ENCODE measurements at places on chromosomes 2 and 18.

DNA sequence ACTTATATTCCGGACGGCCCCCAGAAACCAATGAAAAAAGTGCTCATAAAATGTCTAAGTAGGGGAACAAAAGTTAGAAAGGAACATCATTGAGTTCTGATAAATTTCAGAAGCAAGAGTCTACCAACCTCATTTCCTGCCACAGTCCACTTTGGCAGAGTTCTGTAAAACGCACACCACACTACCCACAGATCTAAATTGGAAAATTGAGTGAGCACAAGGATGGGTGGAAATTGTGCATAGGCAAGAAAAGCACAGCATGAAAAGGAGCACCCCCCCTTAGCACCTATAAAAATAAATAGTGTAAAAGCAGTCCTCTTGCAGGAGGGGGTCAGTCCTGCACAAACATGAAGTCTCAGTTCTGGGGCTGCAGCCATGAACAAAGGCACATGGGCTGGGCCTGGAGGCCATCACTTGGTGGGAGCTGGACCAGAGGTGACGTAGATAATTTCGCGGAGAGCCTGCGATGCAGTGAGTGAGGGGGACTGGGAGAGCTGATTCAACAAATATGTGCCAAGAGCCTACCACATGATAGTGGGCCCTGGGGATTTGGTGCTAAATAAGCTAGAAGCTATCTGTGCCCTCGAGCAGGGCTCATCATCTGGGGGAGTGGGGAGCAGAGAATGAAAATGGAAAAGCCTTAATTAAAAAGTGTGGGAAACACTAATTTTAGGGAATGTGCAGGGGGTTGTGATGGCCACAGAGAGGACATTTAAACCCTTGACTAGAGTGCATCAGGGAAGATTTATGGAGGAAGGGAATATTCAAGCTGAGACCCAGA is 48.9 kb upstream of the SPP2 start:
- DNase-seq, result no peak

GRCh38 chr2:22991844-22992243 is 393.1 kb upstream of the KLHL29 start:
- DNase-seq, result no peak

GRCh38 chr18:49499046-49499637 is 12.1 kb upstream of the C18orf32 start:
- no peak for DNase-seq

DNA sequence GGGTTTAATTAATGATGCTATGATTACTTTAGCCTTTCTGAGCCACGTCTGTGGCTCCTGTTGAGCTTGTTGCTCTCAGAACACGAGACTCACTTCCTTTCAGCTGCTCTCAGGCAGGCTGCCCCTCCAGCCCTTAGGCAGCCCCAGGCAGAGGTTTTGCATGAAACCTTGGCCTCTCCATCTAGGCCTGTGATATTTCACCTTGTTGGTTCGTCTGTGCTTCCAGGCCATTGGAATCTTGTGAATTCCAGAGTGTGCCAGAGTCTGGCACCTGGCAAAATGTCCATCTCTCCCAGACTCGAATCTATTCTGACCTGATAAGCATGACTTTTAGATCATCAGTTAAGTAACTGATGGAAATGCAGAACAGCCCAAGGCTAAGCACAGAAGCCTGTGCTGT is 254.1 kb downstream of the LOXHD1 start:
- no peak for DNase-seq

DNA sequence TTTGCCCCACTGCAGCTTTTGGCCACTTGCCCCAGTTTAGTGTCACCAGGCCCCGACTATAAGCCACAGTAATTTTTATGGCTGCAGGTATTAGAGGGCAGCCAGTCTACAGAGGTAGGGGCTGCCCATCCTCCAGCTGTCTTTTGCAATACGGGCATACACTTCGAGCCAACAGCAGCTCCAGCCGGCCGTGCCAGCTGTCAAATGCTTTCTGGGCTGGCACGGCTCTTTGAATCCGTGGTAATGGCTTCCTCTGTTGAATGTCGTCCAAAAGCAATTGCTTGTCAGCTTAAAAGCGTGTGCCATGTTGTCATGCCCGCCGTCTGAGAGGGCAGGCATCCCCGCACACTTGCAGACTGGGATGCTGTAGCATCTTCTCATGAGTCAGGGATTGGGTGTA is 41.3 kb downstream of the BCL2L11 start:
- no peak for DNase-seq

- no peak for DNase-seq
Measured at GRCh38 chr2:136357007-136357380, 239.0 kb upstream of the CXCR4 start.

DNA sequence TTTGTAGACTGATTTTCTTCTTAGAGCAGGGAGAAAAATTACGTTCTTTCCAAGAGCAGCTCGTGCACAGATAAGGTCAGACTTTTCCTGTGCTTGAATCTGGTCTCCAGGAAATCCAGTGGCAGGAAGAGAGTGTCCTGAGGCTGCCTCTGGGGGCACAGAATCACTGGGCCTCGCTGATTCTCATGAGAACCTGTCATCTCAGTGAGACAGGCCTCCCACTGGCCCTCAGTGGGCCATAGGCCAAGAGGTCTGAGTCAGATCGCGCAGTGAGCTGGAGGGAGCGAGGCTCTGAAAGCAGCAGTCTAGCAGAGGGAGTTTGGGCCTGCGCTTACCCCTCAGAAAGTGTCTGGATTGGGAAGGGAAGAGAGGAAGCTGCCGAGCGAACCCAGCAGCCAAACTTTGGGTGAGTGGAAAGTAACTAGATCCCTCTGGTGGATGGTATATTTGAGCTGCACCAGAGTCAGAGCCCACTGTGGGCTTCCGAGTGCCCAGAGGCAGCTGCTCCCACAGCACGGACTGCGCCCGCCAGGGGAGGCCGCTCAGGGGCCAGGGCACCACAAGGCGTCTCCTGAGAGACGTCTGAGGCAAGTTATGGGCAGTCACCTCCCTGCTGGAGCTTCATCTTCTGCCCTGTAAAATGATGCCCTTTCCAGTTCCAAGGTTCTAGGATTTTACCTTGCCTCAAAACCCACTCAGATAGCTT is 8.2 kb downstream of the GDF7 start:
- DNase-seq, result no peak

DNA sequence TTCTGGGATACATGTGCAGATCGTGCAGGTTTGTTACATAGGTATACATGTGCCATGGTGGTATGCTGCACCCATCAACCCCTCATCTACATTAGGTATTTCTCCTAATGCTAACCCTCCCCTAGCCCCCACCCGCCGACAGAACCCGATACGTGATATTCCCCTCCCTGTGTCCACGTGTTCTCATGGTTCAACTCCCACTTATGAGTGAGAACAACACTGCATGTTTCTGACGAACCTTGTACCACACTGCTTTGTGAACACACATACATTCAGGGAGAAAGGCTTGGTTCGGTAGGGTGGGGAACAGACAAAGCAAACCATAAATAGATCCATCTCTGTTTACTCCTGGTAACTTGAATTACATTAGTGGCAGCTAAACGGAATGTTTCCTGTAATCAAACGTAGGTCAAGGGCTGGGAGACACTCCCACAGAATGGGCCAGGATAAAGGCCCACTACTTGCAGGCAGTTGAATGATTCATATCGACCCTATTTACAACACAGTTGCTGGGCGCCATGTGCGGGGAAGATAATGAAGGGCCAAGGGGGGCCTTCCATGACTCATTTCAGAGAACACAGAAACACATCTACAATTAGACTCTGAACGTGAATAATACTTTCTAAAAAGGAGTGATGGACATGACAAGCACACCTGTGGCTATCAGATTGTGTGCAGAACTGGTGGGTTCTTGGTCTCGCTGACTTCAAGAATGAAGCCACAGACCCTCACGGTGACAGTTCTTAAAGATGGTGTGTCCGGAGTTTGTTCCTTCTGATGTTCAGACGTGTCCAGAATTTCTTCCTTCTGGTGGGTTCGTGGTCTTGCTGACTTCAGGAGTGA is 56.8 kb upstream of the KIDINS220 start:
- no peak for DNase-seq

DNA sequence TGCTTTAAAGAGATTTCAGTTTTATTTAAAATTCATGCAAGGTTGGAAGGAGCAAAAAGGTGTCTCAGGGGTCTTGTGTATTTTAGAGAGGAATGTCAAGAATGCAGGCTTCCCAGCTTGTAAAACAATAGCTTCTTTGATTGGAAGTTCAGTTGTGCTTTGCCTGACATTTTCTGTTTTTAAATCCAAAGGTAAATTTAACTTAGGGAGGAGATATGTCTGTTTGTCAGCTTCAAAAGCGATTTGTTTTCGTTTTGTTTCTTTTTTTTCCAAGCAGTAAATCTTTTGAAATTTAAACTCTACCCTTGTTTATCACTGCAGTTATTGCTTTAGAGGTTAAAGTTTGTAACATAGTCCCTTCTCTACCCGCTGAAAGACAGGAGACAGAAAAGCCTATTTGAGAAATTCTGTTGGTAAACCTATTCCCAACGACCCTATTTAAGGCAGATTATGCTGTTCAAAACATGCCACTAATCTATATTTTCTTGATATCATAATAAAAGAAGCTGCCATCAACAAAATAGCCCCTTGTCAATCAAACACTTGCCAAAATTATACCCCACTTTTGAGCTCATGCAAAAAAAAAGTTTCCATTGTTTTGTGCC is 639.6 kb downstream of the IRS1 start:
- DNase-seq, result no peak

- no peak for DNase-seq
Measured at GRCh38 chr2:8515864-8516533, 165.9 kb upstream of the ID2 start.

- no peak for DNase-seq
Measured at GRCh38 chr2:210561475-210561874, 5.1 kb downstream of the CPS1 start.

- no peak for DNase-seq
Measured at GRCh38 chr2:225472161-225472560, 72.7 kb downstream of the NYAP2 start.

- no peak for DNase-seq
Measured at GRCh38 chr2:240759459-240759858, 60.6 kb downstream of the KIF1A start.

- DNase-seq, result no peak
Measured at GRCh38 chr2:155692106-155692505, 640.4 kb downstream of the NR4A2 start.

DNA sequence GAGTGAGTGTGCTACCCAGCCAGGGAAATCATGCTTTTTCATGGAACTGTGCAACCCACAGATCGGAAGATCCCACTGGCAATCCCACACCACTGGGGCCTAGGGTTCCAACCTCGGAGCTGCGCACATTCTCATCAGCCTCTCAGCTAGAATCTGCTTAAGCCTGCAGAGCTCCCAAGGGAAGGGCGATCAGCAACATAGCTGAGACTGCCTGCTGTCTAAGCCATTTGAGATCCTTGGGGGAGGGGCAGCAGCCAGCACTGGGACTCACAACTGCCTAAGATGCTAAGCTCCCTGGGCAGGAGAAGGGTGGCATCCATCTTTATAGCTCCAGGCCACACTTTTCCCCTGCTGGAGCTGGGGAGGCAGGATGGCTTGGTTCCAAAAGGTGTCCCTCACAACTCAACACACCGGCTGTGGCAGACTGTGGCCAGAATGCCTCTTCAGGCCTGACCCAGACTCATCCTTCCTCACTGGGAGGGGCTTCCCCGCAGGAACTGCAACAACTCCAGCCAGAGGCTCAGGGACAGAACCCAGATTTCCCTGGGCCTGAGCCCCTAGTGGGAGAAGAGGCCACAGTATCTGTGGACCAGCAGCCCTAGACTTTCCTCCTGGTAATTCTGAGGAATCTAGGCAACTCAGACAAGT is 1133.3 kb upstream of the PIK3C3 start:
- DNase-seq, result no peak

GRCh38 chr2:32938934-32939333 is 7.8 kb upstream of the LTBP1 start:
- no peak for DNase-seq

- DNase-seq, result no peak
Measured at GRCh38 chr2:31108561-31109286, 29.5 kb downstream of the GALNT14 start.

GRCh38 chr2:42859791-42860190 is 67.4 kb upstream of the HAAO start:
- DNase-seq, result no peak

DNA sequence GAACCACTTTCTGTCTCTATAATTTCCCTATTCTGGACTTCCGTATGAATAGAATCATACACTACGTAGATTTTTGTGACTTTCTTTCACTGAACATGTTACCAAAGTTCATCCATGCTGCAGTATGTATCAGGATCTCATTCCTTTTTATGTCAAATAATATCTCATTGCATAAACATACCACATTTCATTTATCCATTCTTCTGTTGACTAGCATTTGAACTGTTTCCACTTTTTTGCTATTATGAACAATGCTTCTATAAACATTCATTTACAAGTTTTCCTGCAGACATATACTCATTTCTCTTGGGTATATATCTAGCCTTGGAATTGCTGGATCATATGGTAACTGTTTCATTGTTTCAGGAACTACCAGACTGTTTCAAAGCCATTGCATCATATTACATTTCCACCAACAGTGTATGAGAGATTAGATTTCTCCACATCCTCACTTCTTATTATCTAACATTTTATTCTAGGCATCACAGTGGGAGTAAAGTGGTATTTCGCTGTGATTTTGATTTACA is 186.2 kb downstream of the DYM start:
- DNase-seq, result no peak

DNA sequence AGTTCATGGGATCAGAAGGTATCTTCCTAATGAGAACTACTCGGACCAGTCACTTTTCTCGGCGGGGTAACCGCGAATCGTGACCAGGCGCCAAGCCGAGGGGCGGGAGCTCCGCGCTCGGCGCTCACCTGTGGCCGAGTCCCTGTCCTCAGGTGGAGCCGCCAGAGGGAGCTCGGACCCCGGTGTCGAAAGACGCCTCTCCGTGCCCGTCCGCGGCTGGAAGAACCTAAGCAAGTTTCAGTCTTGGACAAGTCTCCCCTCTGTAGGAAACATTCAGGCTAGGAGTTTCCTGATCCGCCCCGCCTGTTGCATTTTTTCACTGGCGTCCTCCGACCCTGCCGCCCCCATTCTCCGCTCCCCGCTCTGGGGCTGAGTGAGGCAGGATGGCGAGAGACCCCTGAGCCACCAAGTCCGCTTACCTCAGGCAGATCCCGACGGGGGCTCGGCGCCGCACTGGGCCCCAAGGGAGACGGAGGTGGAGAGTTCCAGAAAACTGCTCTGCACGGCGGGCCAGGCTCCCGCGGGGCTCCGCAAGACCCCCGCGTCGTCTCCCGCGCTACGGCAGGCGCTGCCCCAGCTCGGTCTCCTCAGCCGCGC is 480 bp downstream of the DSEL start:
- DNase-seq, result peak; percentile 39

GRCh38 chr2:17058772-17059402 is 393.3 kb upstream of the CYRIA start:
- DNase-seq, result no peak

DNA sequence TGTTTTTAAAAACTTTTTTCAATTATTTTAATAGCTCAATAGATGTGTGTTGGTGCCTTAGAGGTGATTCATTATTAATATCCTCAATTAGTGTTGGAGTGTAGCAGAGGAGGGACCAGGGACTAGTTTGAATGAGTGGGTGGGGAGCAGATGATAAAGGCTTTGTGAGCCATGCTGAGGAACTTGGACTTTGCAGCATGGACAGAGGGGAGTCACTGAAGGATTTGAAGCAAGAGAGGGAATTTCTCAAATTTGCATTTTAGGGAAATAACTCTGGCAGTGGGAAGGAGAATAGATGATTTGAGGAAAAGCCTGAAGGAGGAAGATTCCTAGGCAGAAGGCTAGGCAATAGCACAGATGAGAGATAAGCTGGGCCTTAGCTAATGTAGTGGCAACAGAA is 42.3 kb upstream of the RMND5A start:
- no peak for DNase-seq

- peak; percentile 6 for DNase-seq
Measured at GRCh38 chr2:164560181-164560792, 61.0 kb downstream of the GRB14 start.

- no peak for DNase-seq
Measured at GRCh38 chr2:236840857-236841256, 244.8 kb upstream of the COPS8 start.
